Epithelial cell of esophagus (primary cell): ENCODE measurements at places on chromosomes 12 and 14.

DNA sequence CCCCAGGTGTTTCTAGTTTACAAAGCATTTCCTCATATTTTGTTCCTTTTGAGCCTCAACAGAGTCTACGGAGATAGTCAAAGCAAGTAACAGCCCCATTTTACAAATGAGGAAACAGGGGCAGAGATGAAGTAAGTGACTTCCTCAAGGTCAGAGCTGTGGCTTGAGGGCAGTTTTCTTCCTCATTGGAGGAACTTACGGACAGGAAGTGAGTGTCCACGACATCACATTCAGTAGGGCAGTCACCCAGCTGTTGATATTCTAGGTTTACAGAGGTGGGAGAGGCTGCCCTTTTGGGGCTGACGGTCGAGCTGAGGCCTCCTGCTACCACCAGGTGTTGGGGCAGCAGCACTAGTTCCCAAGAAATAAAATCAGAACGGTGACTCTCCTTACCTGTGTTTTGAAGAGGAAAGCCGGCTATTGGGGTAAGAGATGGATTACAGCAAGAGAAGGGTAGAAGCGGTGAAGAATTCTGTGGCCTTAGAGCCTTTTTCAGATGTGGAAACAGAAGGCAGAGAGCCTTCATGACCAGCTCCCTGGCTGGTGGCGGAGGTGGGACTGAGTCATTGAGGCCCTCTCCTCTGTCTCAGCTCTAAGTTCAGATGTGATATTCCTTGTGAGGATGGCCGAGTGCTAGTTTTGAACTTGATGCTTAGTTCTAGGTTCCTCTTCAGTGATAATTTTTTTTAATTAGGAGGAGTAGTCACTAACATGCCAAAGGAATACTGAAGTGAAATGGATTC lies 41.7 kb downstream of the SUSD6 start:
- no peak for DNase-seq

DNA sequence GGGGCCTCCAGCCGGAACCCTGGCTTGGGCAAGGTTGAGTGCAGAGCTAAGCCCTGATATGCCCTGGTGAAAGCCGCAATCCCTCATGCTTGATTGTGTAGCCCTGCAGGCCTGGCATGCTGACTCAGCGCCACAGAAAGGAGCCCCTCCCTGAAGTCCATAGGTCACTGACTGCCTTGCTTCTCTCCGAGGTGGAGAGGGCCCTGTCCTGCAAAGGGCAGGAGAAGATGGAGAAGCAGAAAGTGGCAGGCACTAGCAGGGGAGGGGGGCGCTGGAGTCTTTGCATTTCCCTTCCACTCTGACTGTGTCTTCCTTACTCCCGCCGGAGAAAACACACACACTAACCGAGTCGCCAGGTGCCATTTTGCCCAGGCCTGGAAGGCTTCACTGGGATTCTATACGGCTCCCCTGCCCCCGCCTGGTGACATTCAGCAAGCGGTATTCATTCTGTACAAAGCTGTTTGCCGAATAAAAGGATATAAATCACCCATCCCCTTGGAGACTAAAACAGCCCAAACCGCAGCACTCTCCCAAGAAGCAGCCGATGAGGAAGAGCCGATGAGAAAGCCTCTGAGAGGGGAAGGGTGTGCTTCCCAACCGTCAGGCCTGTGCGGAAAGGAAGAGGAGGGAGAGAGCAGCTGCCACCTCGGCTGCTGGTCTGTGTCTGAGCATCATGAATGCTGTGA lies 69.8 kb downstream of the SLC6A12 start:
- DNase-seq: peak; percentile 5

- peak; percentile 13 for DNase-seq
These were observed 1.7 kb downstream of the ANKRD52 start for GRCh38 chr12:56256326-56256960.

GRCh38 chr12:127785986-127786590 lies 480.9 kb upstream of the TMEM132C start:
- DNase-seq: no peak

- DNase-seq: peak; percentile 31
These were observed 43.4 kb upstream of the PIK3C2G start for GRCh38 chr12:18217966-18218365.
